ENCODE measurements at places on chromosomes 1 and 21.

DNA sequence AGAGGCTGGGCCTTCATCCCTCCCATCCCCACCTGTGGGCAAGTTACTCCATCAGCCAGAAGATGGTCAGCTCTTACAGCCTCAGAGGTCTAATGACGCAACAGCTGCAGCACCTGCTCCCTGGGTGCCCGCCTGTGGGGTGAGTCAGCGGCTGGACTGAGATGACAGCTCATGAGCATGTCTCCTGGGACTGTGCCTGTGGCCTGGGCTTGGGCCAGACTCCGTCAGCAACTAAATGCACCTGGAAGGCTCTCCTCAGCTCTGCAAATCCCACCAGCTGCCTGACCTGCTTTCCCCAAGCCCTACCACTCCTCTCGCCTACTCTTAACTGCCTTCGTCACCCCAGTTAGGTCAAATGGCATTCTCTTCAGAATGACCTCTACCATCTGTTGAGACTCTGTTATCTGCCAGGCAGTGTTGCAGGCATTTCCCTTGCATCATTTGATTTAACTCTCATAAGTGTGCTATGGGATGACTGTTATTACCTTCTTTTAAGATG is 47.7 kb downstream of the ETS2 start:
- DNase-seq: no peak

GRCh38 chr1:183879966-183880365 is 75.0 kb downstream of the RGL1 start:
- no peak for DNase-seq

GRCh38 chr1:4025752-4026151 is 125.7 kb upstream of the C1orf174 start:
- DNase-seq: no peak

- DNase-seq: no peak
Measured at GRCh38 chr1:243420946-243421685, 165.3 kb downstream of the SDCCAG8 start.

DNA sequence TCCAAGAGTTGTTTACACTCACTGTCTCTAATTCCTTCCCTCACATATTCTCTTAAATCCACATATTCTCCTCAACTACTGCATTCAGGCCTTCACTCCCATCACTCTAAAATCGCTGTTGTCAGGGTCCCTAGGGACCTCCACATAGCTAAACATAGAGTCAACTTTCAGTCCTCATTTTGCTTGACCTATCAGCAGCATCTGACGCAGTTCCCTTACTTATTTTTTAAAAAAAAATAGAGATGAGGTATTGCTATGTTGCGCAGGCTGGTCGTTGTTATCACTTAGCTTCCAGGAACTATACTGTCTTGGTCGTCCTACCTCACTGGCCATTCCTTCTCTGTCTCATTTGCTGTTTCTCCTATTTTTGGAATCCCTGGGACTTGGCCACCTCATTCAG is 11.7 kb upstream of the PLEKHO1 start:
- no peak for DNase-seq

DNA sequence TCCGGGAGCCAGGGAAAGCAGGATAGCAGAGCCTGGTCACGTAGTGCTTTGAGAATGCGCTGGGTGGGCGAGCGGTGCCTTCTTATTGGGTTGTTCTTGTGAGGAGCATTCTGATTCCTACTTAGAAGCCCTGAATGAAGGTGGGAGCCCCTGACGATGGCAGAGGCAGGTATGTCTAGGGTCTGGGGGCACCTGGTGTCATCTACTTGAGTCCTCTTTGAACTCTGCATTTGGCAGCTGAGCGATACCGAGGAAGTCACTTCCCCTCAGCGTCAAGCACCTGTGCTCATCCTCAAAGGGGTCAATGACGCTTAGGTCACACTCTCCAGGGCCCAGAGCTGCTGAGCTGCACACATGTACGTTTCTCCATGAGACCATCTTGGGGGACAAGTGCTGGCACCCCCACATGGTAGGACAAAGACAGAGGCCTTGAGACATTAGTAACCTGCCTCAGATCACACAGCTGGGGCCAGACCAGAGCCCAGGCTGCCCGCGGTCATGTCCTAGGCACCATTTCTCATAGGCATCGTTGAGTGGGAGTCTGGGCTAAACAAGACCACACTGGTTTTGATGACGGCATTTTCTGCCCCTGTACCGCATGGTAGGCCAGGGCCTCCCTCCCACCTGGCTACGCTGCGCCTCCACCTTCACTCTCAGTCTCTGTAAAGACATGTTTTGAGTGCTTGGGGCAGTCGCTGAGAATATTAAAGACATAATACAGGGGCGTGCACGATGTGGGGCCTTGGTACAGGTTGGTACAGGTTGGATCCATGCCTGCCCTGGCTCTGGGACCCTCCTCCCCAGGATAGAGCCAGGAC is 69.1 kb upstream of the ABCG1 start:
- DNase-seq: peak; percentile 47

Measured in coronary artery (tissue), 2 donors.